Stomach (tissue), 19 donors: ENCODE measurements at places on chromosomes 1 and 21. TPM values are rescaled to one million over a fixed set of nuclear protein-coding genes. Genes with fewer than 3 reads are reported as not detected.
A peak's percentile ranks its signal among the peaks of the same experiment; 100 is the strongest.

- DNase-seq: no peak
Measured at GRCh38 chr1:203554071-203554470, 60.1 kb downstream of the OPTC start.

DNA sequence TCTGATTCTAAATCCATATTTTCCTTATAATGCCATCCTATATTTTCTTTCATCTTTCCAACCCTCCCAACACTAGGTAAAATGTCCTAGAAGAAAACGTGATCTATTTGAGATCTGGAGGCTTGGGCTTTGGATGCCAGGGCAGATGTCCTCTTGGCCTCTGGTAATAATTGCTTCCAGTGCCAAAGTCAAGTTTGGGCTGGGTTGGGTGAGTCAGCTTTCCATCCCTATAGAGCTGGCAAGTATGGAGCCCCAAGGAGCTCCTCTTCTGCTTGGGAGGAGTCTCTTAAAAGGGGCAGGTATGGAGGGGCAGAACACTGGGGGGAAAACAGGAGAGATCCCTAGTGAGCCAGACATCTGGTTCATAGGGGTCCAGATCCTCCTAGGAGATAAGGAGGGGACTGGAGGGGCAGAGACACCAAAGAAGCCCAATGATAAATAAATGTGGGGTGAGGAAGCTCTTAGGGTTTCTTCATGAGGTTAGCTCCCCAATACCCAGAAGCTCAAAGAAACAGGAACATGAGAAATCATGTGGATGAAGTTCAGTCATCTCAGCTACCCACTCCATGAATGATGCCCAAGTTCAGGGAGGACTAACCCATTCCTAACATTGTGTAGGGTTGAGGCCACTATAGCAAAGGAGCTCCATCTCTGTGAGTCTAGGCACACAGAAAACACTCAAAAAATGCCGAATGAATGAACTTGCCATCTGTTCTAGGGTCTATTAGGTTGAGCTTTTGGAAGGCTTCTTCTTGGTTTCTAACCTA lies 3.5 kb downstream of the C1orf116 start:
- DNase-seq: peak; percentile 45

DNA sequence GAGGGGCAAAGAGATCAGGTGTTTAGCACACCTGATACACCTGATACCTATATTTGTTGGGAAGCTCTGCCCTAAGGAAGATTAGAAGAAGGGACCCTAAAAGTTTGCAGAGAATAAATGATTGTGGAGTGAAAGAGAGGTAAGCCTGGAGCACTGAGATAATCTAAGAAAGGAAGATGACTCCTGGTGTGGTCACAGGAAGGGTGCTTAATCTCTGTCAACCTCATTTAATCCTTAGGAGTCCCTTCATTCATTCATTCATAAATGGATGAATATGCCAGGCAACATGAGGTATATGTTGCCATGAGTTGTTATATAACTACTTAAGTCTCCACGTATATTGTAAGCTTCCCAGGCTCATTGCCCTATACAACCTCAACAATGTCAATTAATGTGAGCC lies 16.2 kb upstream of the MNDA start:
- no peak for DNase-seq

DNA sequence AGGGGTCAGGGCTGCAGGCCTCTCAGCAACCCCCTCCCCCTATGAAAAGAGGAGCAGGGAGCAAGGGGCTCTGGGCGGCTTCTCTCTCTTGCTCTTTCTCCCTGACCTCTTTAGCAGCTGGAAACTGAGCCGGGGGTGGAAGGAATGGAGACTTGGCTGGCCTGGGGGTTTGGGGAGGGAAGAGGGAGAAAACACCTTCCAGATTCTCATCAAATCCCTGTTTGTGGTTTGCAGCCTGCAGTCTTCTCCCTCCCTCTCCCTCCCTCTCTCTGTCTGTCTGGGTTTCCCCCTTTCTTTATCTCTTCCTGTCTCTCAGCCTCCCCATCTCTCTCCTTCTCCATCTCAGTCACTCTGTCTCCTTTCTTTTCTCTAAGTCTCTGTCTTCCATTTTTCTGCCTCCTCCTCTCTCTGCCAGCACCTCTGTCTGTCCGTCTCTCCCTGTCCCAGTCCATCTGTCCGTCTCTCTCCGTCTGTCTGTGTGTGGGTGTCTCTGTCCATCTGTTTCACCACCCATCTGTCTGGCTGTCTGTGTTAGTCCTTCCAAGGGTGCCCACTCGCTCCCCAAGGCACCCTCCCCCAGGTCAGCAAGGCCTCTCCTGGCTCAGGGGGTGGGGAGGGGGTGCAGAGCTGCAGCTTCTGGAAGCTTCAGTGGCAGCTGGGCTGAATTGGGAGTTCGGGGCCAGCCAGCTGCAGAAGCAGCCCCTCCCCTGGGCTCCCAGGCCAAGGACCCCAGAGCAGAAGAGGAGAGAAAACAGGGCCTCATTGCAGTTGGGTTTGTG lies 6.2 kb downstream of the AHDC1 start:
- DNase-seq: no peak

GRCh38 chr1:25223471-25223870 lies 8.8 kb downstream of the SYF2 start:
- no peak for DNase-seq

GRCh38 chr1:33316601-33317000 lies 4.3 kb downstream of the A3GALT2 start:
- no peak for DNase-seq

GRCh38 chr1:158507511-158507910 lies 35.5 kb downstream of the OR10R2 start:
- DNase-seq: no peak

Gene KRTAP19-2
- not detected for total RNA-seq

Gene BEND5
- 10.1 TPM for total RNA-seq

Gene SPRR5
- not detected for total RNA-seq

Gene MRPS21
- 2.0 TPM for total RNA-seq

Gene COA6
- 23.2 TPM for total RNA-seq
